ENCODE measurements at places on chromosomes 7 and 10.

- peak; percentile 67 for DNase-seq
Measured at GRCh38 chr7:70630818-70631457, 501.0 kb upstream of the GALNT17 start.

DNA sequence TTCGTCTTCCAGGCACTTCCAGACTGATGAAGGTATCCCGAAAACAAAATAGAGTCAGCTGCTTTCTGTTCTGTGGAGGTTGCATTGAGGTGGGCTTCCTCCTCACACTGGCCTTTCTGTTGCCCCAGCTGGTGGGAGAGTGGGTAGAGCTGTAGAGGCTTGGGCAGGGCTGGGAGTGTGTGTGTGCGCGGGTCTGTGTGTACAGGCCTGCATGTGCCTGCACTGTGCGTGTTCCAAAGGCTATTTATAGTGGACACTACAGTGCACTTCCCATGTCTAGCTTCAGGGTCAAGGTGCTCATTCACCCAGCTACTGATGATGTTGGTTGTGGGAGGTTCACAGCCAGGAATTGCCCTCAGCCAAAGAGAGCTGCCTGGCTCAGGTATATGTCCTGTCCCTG is 260.1 kb upstream of the HABP2 start:
- no peak for DNase-seq

- no peak for DNase-seq
Measured at GRCh38 chr7:21869785-21870402, 75.8 kb downstream of the CDCA7L start.

- no peak for DNase-seq
Measured at GRCh38 chr10:16182688-16183087, 254.1 kb upstream of the PTER start.

- no peak for DNase-seq
Measured at GRCh38 chr7:70360557-70360956, 762.3 kb downstream of the AUTS2 start.

DNA sequence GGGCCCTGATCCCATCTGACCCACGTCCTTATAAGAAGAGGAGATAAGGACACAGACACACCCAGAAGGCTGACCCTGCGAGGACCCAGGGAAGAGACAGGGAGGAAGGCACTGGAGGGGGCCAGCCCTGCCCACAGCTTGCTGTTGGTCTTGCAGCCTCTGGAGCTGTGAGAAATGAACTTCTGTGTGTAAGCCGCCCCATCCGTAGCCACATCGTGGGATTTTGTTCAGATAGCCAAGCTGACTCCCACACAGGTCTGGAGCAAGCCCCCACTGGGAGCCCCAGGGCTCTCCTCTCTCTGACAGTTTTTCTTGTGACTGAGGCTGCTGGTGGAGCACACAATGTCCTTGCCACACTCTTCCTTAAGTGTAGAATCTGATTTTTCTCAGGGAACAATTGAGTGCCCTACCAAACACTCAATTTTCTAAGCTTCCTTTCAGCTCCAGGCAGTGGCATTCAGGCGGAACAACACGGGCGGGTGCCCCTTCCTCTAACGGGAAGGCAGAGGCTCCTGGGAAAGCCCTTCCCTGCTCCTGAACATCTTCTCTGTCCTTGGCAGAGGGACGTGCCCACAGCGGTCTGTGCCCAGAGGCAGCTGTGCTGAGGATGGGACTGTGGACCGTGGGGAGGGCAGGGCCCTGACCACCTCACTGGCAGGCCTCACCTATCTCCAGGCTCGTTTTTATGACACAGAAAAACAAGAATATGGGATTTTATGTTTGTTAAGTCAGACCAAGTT is 160.6 kb upstream of the SHH start:
- no peak for DNase-seq

DNA sequence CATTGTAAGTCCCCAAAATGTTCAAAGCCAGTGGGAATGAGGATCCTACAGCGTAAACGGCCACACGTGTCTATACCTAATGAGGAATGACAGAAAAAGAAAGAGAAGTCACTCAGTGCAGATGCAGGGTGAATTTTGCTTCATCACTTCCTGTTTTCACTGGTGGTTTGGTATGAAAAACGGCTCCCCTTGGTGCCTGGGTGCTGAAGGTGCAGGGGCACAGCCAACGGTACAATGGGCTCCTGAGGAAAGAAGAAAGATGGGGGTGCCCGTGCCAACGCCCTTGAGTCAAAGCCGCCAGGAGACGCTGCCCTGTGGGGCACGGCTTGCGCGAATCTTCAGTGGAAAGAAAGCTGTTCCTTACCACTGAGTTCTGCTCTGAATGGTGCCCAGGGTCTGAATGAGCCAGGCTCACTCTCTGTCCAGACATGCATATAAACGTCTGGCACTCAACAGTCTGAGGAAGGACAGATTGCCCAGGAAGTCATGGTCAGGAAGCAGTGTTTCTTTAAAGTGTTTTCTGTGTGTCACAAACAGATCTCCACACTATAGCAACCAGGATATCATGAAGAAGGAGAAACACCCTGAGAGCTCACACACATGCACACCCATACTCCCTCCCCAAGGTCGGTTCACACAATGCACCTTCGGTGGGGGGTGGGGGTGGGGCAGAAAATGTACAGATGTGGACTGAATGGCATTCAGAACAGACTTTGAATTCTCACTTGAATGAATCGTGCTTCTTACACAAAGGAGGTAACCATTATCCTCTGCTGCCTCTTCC is 105.8 kb downstream of the ELMO1 start:
- DNase-seq, result no peak

DNA sequence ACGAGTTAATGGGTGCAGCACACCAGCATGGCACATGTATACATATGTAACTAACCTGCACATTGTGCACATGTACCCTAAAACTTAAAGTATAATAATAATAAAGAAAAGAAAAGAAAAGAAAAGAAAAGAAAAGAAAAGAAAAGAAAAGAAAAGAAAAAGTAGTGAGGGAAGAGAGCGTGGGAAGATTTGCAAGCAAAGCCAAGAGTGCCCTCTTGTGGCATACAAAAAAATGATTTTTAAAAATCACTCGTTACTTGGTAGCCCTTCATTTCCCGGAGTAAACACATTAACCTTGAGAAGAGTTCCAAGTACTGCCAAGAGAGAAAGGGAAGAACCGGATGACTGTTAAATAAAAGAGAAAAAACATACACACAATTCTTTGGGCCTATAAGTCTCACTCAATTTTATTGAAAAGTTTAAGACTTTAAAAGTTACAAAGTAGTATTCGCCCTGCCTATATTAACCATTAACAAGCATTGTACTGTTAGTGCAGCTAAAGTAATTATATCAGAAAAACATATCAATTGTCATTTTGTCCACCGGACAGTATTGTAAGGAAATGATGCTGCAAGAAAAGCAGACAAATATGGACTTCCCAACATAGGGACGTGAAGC is 6.2 kb upstream of the CH25H start:
- no peak for DNase-seq

DNA sequence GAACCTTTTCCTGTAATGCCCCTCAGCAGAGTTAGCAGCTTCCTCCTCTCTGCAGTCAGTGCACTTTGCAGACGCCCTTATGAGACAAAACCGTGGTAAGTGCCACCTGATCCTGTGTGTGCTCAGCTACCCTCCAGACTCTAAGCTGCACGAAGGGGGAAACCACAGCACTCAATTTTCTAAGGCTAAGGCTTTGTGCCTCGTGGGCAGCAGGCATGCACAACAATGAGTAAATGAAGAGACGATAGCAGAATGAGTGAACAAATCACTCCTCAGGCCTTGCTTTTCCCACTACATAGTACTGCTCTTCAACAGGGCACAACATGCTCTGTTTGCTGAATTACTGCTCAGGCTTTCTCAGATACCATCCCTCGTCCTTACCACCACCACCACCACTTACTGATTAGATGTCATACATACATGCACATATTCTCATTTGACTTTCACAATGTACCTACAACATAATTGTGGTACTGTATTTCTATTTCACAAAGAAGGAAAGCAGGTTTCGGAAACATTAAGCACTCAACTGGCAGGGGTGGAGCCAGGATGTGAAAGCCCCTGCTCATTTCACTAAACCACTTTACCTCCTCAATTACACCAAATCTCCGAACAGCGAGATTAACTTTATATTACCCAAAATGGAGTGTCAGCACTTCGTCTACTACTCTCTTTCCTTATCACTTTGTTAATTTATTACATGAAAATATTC is 85.4 kb downstream of the ICA1 start:
- no peak for DNase-seq

DNA sequence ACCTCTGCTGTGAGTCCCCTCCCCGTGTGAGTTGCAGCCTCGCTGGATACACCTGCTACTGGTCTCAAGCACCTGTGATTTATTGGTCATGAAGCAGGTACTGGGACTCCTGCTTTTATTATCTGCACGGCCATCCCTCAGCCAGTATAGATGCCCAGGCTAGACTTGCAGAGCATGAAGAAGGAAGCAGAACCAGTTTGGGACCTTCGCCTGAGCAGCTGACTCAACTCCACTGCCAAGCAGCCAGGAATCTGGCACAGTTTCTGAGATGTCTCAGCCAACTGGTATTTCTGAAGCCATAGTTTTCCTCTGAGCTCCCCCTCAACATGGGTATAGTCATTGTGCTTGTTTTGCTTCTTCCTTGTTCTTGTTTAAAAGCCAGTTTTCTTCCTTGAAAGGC is 28.0 kb upstream of the SLC39A12 start:
- no peak for DNase-seq

DNA sequence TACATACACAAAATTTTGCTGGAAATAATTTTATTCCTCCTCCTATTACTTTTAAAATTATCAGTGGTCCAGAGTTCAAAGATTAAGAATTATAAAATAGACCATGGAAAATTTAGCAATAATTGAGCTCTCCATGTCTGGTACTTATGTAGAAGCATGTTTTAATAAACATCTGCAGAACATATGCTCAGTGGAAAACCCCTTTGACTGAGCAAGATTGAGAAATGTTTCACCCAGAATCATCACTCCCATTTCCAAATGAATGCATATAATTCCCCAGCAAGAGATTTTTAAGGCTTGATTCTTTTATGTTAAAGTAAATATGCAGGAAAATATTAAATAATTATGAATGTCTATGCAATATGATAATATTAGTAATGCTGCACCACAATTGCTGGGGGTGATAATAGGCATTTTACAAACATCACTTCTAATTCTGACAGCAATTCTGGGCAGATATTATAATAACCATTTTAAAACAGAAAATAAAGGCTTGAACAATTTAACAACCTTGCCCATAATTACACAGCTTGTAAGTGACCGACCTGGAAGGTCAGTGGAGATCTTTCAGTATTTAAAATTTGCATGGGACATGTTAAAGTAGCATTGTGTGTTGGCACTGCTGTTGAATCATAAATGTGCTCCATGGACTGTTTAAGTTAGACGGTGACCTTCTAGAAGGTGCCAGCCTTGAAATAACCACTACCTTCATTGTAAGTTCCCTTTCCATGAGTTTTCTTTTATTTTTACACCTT is 45.6 kb upstream of the TES start:
- DNase-seq, result no peak

GRCh38 chr10:45151467-45152214 is 150.9 kb downstream of the ZNF22 start:
- no peak for DNase-seq

DNA sequence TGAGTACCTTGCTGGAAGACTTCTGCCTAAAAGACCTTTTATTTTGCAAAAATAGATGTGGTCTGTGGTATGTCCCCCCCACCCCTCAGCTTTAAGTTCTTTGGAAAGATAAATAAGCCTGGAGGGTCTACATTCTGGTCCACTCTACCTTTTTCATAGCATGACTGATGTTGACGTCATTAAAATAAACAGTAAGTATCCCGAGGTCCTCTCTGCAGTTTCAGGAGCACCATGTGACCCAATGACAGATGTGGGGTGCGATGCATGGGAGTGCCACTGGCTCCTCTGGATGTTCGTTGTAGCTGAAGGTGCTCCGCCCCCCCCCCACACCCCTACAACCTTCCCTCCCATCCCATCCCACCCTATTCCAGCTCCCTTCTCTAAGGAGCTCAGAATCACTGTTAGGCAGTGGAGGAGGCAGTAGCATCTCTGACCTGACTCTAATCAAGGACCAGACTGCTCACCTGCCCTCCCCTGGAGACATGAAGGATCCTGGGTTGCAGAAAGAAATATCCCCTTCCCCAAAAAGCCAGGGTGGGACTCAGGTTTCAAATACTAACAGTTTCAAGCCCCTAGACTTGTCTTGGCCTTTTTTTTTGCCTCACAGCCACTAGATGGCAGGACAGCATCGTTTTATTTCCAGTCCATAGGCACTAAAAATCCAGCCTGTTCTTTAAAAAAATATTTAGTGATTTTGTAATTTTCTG is 25.1 kb downstream of the CASP7 start:
- DNase-seq, result peak; percentile 11

- no peak for DNase-seq
Measured at GRCh38 chr7:22601408-22601807, 101.4 kb upstream of the STEAP1B start.

DNA sequence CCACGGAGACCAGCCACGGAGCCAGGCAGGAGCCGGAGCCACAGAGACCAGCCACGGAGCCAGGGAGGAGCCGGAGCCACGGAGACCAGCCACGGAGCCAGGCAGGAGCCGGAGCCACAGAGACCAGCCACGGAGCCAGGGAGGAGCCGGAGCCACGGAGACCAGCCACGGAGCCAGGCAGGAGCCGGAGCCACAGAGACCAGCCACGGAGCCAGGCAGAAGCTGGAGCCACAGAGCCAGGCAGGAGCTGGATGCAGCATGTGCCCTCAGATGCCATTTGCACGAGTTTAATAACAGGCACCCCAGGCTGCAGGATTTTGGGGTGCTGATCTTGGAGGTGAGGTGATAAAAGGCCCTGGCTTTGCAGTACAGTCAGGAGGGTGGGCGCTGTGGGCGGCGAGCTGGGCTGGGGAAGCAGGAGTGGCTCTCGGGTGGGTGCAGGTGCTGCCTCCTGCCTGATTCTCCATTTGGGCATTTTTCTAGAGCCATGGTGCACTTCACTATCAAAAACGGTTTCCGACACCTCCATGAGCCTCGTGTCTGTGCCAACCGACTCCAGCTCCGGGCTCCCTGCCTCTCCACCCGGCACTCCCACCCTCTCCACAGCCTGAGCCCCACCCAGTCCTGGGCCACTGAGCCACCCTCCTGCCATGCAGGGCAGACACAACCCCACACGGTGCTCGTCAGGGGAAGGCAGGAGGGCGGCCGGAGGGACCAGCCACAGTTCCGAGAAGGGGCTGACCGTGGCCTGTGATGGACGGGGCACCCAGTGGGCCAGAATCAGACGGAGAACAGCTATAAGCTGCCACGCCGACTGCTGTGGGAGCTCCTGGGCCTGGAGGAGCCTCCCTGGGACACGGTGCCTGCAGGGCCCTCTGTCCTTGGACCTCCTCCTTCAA is 40.8 kb upstream of the NKX6-2 start:
- DNase-seq, result no peak

GRCh38 chr10:127610816-127611215 is 61.7 kb downstream of the NPS start:
- no peak for DNase-seq

GRCh38 chr10:88852327-88852726 is 683 bp upstream of the ANKRD22 start:
- no peak for DNase-seq

- peak; percentile 85 for DNase-seq
Measured at GRCh38 chr10:105291571-105291970, 650.5 kb downstream of the SORCS3 start.

GRCh38 chr7:47782792-47783191 is 165.5 kb downstream of the PKD1L1 start:
- no peak for DNase-seq

- no peak for DNase-seq
Measured at GRCh38 chr10:110747609-110748464, 103.7 kb downstream of the RBM20 start.
